CD8-positive, alpha-beta memory T cell (primary cell): ENCODE measurements at places on chromosomes 11 and 22. TPM values are rescaled to one million over a fixed set of nuclear protein-coding genes. Genes with fewer than 3 reads are reported as not detected.

GRCh38 chr11:96461871-96462270 lies 72.1 kb downstream of the JRKL start:
- DNase-seq = no peak

- DNase-seq = no peak
Observed at GRCh38 chr11:3934658-3935057, 79.2 kb downstream of the STIM1 start.

DNA sequence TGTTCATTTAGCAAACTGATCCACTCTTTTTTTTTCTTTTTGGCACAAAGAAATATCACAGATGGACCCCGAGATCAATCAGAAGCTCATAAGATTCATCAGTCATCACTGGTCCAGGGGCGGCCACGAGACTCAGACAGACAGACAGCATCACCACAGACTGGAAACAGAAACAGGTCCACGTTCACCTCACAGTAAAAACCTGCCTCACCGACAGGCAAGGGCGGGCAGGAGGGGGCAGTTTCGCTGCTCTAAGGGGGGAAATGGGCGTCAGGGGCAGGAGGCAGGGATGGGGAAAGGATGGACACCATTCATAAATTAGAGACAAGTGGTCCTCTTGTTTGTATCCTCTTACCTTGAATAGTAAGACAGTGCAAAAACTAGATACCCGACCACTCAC lies 16.5 kb downstream of the CHST1 start:
- no peak for DNase-seq

TIGD3 gene
- polyA plus RNA-seq = 0.59 TPM

DCUN1D5 gene
- polyA plus RNA-seq = 27.6 TPM
